ENCODE measurements at places on chromosomes 6 and 20.

GRCh38 chr6:107243471-107243870 is 128.2 kb upstream of the BEND3 start:
- DNase-seq = no peak

GRCh38 chr6:68976260-68976659 is 341.2 kb downstream of the ADGRB3 start:
- DNase-seq = no peak

DNA sequence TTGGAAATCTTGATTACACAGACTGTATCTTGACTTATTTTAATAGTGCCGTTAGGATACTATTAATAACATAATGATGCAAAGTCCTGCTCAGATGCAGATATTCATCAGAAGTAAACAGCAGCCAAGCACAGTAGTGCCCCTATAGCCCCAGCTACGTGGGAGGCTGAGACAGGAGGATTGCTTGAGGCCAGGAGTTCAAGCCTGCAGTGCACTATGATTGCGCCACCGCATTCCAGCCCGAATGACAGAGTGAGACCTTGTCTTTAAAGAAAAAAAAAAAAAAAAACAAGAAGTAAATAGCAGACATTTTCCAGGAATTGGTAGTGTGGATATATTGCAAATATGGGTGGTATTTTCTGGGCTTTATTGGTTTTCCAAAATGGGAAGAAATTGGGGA is 61.8 kb downstream of the TULP4 start:
- no peak for DNase-seq

DNA sequence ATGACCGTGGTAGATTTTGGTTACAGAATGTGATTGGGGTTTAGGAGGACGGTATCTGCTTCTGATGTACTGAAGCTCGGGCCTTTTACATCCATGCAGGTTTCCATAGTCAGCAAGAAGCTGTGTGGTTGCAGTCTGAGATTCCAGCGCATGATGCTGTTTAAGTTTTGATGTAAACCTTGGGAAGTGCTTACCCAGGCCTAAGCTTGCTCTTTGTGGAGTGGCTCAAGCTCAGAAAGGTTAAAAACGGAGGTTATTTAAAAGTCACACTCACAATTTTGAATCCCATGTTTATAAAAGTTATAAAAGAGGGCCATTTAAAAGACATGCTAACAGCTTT is 121.4 kb downstream of the TIAM2 start:
- DNase-seq = no peak

DNA sequence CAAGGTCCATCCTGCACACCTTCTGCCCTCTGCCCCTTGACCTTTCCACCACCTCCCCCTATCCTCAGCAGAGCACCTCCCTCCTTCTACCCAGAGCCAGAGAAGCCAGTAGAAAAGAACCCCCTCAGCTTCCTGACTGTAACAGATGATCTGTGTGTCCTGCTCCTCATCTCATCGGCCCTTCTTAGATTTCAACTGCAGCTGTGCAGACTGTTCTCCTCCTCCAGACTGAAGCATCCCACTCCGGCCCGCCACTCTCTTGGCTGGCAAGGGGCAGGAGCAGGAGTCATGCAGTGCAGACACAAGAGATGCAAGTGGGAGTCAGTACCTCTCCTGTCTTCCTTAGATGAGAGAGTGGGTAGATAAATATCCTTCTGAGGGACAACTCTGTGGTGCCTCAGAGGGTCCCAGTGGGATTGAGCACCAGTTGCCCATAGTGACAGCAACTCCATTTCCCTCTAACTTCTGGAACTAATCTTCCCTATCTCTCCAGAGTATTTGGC is 163.5 kb upstream of the MLN start:
- no peak for DNase-seq

- DNase-seq = no peak
These were observed 37.5 kb downstream of the YTHDF1 start for GRCh38 chr20:63178446-63178820.

GRCh38 chr6:158041370-158041769 is 59.7 kb downstream of the SYNJ2 start:
- DNase-seq = no peak

- no peak for DNase-seq
These were observed 286.5 kb upstream of the JARID2 start for GRCh38 chr6:14959324-14959885.

DNA sequence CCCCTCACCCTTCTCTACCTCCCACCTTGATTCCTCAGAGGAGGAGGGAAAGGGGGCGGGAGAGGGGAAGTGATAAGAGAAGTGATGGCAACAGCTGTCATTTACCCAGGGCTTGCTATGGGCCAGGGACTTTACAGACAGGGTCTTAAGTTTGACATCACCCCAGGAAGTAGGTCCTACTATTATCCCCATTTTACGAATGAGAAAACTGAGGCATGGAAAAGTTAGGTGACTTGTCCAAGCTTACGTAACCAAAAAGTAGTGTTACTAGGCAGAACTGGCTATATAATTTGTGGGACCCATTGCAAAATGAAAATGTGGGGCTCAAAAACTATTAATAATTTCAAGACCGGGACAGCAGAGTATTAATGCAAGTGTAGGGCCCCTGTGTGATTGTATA is 10.5 kb upstream of the FANCE start:
- no peak for DNase-seq

GRCh38 chr6:125002406-125002741 is 40.1 kb downstream of the RNF217 start:
- DNase-seq = no peak

DNA sequence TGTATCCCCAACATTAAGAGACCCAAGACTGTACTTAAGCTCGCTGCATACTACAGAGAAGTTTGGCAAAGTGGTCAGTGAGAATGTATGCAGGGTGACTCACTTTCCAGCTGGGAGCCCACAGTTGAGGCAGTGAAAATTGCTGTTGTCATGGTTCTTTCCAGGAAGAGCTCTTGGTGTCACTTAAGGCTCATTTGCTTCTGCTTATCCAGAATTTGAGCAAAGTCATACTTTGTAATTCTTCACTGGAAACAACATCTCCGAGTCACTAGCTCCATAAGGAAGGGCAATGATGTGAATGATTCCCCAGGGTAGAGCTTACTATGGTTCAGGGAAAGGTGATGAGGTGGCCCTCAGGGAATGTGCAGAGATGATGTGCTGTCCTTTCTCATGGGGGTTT is 65.4 kb upstream of the FBXL4 start:
- DNase-seq = no peak

- DNase-seq = peak; percentile 77
These were observed 116.4 kb downstream of the MYLK4 start for GRCh38 chr6:2634139-2634964.

GRCh38 chr6:3226481-3227362 is 731 bp downstream of the TUBB2B start:
- no peak for DNase-seq

DNA sequence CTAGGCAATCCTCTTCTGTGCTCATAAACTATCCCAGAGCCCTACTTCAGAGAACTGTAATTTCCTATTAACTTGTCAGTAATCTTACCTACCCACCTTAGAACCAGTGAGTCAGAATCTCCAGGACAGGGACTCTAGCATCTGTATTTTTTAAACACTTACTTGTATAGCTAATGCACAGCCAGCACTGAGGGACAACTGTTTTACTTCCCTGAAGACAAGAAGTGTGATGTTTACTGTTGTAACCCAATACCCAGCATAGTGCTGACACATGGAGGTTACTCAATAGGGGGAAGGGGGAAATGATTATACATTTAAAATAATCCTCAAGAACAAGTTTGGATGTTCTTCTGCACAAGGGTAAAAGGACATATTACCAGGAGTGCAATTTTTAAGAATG is 130.8 kb downstream of the BTBD9 start:
- DNase-seq = no peak

DNA sequence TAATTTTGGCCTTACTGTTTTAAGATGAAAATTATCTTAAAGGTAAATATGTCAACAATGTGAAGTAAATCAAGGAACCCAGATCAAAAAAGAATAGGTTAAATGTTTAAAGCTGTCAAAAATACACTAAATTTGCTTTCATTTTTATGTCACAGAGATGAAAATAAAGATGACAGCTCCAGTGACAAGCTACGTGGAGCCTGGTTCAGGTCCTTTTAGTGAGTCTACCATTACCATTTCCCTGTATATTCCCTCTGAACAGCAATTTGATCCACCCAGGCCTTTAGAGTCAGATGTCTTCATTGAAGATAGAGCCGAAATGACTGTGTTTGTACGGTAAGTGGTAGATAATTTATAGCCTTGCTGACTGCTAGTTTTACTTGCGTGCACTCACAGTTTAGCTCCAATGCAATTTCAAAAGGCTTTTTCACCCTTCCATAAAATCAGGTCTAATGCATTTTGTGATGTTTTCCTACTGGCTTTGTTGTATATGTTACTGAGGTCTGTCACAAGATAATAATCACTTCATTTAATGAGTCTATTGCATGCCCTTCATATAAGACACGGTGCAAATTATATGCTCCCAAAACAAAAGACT is 1.9 kb downstream of the HEBP2 start:
- no peak for DNase-seq

DNA sequence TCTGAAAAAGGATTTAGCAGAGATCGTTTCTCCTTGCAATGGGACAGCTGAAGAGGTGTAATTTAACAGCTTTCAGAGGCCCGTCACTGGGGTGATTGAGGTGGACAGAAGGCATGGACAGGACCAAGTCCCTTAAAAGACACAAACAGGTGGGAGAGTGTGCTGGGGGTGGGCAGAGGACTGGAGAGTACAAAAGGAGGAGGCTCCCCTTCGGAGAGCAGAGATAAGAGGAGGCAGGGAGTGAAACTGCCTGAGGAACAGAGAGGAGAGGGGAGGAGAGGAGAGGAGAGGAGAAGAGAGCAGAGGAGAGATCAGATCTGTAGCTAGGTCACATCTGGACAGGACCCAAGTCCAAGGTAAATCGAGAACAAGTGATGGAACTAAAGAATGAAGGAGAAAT is 48.6 kb upstream of the PKHD1 start:
- DNase-seq = no peak

- DNase-seq = no peak
These were observed 55.9 kb upstream of the SAYSD1 start for GRCh38 chr6:39170860-39171259.

- no peak for DNase-seq
These were observed 7.7 kb downstream of the PSMB1 start for GRCh38 chr6:170545405-170545804.

DNA sequence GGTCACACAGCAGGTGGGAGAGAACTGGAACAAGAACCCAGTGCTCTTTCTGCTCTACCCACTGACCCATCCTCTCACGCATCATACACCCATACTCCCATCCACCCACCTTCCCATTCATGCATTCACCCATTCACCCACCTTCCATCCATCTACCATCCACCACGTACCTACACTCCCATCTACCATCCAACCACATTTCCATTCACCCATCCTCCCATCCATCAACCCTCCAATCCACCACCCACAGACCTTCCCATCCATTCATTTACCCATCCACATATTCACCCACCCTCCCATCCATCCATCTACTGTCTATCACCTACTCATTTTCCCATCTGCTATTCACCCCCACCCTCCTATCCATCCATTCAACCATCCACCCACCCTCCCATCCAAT is 17.2 kb upstream of the RSPO4 start:
- no peak for DNase-seq

GRCh38 chr6:18405477-18406293 is 18.5 kb downstream of the RNF144B start:
- no peak for DNase-seq

GRCh38 chr20:44208770-44209169 is 1.8 kb downstream of the OSER1 start:
- DNase-seq = no peak

DNA sequence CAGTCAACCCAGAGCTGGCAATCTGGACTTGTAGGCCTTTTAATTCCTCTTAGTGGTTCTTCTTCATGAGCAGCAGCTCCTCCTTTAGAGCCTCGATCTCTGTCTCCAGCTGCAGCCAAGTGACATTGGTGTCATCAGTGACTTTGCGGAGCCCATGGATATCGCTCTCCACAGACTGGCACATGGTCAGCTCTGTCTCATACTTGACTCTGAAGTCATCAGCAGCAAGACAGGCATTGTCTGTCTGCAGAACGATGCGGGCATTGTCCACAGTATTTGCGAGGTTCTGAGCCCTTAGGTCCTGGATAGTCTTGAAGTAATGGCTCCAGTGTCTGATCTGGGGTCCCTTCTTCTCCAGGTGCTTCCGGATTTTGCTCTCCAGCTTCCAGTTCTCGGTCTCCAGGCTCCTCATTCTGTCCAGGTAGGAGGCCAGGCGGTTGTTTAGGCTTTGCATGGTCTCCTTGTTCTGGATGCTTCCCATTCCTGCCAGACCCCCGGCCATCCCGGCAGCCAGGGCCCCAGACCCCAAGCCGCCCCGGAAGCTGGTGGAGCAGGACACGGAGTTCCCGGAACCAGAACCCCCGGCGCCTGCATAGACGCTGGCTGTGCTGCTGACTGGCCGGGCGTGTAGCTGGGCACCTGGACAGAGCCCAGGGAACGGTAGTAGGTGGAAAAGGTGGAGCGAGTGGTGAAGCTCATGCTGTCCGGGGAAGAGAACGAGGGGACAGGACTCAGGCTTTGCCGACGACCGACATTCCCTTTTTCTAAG is 15.1 kb downstream of the RFPL4B start:
- DNase-seq = no peak

DNA sequence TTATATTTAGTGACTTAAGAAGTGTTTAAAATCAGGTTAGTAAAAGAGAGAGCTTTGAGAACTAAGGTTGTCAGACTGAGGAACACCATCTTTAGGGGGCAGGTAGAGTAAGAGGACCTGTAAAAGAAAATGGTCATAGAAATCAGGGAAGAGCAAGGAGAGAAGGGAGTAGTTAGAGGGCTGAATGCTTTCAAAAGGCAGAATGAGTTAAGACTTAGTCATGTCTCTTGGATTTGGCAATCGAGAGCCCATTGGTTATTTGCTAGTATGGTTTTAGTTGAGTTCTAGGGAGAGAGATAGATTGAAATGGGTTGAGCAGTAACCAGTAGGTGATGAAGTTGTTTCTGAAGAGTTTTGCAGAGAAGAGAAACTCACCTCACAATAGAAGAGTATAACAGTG is 51.1 kb downstream of the RALGAPB start:
- DNase-seq = no peak

DNA sequence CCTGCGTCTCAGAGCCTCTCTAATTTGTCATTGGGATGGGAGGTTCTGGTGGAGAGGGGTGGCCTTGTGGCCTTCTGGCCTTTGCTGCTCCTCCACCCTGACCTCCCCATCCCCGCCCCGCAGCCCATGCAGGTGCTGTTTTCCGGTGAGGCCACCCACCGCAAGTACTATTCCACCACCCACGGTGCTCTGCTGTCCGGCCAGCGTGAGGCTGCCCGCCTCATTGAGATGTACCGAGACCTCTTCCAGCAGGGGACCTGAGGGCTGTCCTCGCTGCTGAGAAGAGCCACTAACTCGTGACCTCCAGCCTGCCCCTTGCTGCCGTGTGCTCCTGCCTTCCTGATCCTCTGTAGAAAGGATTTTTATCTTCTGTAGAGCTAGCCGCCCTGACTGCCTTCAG is 171.8 kb upstream of the RNF24 start:
- DNase-seq = no peak

GRCh38 chr20:59120919-59121318 is 42.7 kb upstream of the ZNF831 start:
- peak; percentile 7 for DNase-seq

- no peak for DNase-seq
These were observed 8.8 kb downstream of the CDH4 start for GRCh38 chr20:61260905-61261304.

All from CD4-positive, alpha-beta T cell treated with Interleukin-4 for 1 hour (primary cell).